ENCODE measurements at places on chromosomes 7 and 10.

GRCh38 chr7:14637968-14638367, 264.6 kb downstream of the DGKB start:
- DNase-seq = no peak

DNA sequence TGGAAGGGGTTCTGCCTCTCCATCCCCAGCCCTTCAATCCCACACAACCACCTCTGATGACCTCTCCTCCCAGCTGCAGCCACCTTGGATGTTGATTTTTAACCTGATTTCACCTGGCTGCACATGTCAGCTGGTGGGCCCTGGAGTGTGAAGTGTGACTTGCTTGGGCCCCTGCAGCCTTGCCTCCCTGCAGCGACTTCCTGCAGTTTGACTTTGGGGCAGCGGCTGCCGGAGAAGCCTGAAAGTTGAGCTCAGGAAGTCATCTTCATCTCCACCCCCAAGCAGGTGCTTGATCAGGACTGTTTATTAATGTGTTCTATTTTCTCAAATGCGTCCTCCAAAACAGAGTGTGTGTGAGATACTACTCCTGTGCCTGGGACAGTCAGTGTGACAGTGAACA, 675.2 kb upstream of the GALNT17 start:
- no peak for DNase-seq

DNA sequence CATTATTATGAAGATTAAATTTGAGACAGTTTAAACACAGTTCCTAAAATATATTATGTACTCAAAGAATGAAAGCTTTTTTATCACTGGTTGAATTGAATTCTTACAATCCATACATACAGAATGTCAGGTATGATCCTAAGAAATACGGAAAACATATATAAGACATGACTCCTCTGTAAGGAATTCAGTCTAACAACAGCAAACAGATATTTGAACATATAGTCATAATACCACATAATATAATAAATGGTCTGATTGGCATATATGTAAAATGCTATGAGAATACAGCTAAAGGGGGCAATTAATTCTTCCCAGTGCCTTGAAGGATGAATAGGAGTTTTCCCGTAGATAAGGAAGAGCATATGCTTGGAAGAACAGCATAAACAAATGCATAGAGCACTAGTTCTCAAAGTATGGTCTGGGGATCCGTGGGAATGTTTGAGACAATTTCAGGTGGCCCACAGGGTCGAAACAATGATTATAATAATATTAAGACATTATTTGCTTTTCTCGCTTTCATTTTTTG, 10.6 kb upstream of the ARID5B start:
- DNase-seq = no peak

GRCh38 chr10:30510184-30510931, 76.4 kb downstream of the MAP3K8 start:
- no peak for DNase-seq

DNA sequence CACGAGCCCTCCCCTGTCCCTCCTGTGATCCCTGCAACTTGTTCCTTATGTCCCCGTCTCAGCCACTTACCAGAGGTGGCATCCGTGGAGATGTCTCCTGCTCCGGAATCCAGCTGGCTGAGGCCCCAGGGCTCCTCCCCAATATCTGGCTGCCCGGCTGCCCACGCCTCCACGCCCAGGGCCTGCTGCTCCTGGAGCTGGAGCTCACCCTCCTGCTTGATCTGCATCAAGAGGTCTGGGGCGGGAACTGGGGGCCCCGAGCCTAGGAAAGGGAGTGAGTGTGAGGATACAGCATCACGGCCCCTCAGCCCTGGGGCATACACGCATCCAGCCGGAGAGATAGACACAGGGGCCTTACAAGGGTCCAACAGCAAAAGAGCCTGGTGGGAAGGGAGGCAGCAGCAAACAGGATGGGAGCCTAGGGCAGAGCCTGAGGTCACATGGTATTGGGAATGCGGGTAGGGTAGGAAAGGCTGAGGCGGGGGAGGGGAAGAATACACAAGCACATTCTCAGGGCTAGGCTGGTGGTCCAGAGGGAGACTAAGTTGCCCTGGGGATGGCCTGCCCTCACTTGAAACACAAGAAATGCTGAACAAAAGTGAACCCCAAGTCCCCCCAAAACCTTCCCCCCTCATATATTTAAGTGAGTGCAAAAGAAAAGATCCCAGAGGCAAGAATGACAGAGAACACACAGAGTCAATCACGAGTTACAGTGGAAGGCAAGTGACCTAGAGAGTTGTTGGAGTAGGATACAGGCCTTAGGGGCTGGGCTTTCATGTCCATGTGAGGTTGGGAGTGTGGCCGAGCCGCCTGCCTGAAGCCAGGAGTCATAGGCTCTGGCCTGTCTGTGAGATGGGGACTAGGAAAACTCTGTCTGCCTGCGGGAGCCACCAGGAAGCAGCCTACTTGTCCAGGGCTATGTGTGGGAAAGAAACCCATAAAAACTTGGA, 16.9 kb upstream of the ZNF777 start:
- no peak for DNase-seq

DNA sequence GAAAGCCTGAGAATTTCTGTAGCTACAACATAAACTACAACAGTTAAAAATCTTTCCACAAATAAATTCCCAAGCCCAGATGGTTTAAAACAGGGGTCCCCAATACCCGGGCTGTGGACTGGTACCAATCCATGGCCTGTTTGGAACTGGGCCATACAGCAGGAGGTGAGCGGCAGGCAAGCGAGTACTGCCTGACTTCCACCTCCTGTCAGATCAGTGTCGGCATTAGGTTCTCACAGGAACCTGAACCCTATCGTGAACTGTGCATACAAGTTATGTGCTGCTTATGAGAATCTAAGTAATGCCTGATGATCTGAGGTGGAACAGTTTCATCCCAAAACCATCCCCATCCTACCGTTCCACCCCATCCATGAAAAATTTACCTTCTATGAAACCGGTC, 160.7 kb upstream of the FEZF1 start:
- no peak for DNase-seq

DNA sequence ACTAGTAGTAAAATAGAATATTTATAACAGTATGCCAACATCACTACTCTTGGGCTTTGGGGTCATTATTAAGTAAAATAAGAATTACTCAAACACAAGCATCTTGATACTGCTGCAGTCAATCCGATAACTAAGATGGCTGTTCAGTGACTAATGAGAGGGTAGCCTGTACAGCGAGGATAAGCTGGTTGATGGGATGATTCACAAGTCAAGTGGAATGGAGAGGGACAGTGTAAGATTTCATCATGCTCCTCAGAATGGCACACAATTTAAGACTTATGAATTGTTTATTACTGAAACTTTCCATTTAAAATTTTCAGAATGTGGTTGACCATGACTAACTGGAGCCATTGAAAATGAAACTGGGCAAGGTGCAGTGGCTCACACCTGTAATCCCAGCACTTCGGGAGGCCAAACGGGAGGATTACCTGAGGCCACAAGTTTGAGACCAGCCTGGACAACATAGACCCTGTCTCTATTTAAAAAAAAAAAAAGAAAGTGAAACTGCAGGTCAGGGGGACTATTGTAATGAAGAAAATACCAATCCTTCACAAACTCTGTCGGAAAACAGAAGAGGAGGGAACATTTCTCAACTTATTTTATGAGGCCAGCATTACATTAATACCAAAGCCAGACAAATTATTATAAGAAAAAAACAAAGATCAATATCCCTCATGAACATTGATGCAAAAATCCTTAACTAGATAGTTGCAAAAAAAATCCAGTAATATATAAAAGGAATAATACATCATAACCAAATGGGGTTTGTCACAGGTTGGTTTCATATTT, 11.2 kb downstream of the AVL9 start:
- no peak for DNase-seq

- no peak for DNase-seq
These were observed 72.4 kb upstream of the MKLN1 start for GRCh38 chr7:131255242-131255641.

DNA sequence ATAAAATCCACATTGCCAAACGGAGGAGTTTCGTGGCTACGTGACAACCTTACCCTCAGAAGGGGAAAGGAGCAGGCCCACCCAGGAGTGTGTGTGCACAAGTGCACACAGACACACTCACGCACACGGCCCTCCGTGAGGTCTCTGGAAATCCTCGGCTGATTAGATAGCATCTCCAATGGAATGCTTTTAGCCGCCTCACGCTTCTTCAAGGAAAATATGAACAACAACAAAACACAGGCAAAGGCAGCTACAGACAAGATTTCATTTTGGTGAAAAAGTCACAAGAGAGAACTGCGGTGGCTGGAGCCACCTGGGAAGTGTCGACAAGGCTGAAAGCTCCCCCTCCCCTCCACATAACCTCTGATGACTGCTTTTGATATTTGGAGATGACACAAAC, 391.8 kb upstream of the MKI67 start:
- DNase-seq = no peak

- no peak for DNase-seq
These were observed 10.8 kb downstream of the LMOD2 start for GRCh38 chr7:123666492-123666891.

GRCh38 chr10:108250936-108251620, 1086.6 kb upstream of the SORCS1 start:
- no peak for DNase-seq

DNA sequence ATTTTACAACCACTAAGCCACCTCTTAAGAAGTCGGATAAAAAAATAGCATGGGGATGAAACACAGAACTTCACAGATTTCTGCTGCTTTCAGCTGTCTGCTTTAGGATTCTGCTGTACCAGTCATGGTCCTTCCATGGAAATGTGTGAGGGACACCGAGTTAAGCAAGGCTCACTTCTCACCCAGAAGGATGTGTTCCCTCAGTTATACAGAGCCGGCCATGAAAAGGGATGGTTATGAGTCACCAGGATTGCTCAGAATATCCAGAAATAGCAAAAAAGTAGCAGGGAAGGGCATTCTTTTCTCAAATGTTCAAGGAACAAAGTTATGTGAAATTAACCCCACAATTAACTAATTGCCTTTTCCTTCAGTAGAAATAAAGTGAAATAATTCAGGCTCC, 124.4 kb downstream of the AMPH start:
- DNase-seq = no peak

DNA sequence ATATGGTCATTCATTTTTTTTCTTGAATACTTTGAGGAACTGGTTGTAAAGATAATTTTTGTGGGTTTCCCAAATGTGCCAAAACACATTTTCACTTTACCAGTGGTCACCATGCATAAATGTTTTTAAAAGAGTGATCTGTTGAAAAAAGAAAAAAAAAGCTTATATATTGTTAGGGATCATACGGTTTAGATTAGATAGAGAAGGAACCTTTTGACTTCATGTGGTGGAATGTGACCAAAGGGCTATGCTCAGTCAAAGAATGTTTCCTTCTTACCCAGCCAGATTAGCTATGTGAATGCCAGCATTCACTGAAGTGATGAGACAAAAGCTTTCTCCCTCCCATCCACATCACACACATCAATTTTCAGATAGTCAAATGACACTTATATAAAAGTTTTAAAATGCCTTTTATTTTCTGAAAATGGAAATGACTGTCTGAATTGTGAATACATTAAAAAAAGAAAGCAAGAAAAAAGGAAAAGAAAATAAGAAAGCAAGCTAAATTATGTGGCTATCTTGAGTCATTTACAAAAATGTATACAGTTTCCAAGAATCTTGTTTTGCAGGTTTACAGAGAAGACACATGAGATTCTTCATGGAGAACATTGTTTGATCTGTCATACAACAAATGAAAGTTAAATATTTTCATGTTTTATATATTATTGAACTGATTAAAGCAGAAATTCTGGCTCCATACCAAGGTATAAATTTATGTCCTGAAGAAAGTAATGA, 8.6 kb upstream of the CPED1 start:
- DNase-seq = no peak

DNA sequence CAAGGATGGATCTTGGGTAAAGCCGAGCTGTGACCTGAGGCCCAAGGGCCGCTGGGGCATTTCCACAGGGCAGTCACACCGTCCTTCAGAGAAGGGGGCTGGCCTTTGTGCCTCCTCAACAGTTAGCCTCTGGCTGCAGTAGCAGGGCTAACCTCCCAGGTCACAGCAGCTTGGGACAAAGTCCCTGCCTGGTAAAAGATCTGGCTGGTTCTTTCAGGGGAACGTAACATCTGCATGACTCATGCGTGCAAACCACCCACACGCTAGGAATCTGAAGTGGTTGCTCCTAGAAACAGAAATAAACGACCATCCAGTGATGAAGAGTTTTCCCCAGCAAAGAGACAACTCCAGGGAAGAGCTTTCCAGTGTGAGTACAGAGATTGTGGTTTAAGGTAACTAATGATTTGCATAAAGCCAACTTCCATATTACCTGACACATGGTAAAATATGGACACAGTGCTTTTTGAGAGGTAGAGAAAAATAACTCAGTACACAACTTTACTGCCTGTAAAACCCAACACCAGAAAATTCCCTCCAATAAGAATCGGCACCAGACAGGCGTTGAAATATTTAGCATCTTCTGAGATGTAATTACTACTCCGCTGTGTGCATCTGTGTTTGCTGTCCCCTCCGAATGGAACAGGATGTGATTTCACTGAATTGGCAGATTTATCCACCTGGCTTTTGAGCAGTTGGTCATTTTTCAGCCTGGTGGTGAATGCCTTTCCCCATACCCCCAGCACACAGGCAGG, 84.9 kb upstream of the ADRB1 start:
- DNase-seq = no peak

GRCh38 chr7:47320296-47320695, 261.6 kb downstream of the TNS3 start:
- DNase-seq = no peak

DNA sequence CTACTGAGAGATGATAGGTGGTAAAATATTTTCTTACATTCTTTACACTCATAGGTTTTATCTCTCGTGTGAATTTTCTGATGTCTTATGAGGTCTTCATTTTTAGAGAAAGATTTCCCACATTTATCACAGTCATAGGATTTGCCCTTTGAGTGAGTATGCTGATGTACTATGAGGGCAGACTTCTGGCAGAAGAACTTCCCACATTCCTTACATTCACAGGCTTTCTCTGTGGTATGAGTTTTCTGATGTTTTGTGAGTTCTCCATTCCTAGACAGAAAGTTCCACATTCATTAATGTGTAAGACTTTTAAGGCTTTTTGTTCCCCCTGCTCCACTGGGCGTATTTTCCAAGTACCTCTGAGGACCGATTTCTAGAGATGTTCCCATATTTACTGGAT, 23.5 kb downstream of the ZNF25 start:
- DNase-seq = no peak

DNA sequence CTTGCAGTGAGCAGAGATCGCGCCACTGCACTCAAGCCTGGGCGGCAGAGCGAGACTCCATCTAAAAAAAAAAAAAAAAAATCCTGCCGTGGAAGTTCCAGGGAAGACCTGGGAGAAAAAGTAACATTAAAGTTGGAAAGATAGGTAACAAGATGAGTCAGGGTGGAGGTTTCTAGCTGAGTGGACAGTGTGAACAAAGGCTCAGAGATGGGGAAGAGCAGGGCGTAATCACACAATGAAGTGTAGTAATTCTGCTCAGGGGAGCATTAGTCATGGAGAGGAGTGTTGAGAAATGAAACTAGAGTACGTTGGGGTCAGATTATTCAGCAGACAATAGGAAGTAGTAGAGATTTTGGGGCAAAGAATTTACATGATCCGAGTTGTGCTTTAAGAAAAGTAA, 21.6 kb upstream of the WASL start:
- no peak for DNase-seq

All from left renal cortex interstitium (tissue), 4 donors.